ENCODE measurements at places on chromosomes 6 and 20.

- DNase-seq = no peak
Observed at GRCh38 chr20:48411245-48411644, 416.6 kb downstream of the PREX1 start.

DNA sequence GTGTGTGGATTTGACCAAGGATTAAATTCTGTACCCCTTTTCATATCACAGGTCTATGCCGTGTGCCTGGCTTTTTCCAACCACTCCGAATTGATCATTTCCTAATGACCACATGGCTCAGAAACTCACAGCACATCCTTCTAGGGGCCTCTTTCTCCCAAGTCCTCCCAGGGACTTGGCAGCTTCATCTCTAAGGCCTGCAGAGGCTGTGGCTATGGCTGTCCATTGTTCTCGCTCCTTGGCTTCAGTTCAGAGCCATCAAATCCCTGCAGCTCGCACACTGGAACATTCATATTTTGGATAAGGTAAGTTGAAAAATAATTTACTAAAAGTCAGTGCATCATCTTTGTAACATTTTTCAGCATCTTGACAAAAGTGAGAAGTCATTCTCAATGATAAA is 497.2 kb upstream of the CDH4 start:
- no peak for DNase-seq

DNA sequence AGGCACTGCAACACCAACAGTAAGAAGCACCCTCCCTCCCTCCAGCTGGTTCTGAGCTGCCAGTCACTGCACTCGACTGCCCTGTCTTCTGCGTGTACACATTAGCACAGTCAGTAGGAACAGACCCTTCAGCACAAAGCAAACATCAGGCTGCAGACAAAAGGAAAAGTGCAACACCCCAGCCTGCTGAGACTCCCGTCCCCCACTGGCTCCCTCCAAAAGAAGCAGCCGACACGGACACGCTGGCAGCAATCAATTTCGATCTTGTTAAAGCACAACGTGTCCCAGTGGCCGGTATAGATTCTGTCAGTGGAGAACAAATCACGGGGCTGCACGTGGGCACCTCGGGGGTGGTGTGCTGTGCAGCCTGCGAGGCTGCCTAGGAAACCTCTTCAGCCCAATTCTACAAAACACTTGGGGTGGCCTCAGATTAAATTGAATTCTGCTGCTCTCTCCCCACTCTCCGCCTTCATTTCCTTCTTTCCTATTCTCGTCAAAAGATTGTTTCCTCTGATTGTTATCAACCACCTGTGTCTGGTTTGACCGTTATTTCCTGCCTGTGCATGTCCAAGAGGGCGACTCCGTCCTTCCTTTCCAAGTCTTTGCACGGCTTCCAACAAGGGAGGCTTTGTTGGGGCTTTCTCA is 38.7 kb downstream of the TRAF3IP2 start:
- peak; percentile 40 for DNase-seq

GRCh38 chr6:971981-972640 is 279.2 kb upstream of the EXOC2 start:
- DNase-seq = no peak

- no peak for DNase-seq
Observed at GRCh38 chr20:1417790-1418189, 24.9 kb upstream of the FKBP1A start.

DNA sequence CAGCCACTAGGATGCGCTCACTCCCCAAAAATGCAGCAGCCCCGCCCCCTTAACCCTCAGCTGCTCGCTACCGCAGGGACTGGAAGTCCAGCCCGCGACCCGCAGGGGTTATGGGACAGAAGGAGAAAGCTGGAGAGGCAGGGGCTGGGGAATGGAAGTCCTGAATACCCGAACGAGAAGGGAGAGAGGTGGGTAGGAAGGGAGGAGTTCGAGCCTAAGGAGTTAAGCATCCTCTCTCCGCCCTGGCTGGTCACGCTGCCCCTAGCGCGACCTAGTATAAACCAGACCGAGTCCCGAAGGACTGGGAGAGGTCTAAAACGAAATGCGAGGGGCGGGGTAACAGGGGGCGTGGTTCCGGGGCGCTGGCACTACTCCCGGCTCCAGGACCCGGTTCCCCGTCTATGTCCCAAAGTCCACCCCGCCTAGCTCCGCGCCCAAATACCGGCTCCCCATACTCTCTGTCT is 448 bp upstream of the DDAH2 start:
- peak; percentile 64 for DNase-seq

DNA sequence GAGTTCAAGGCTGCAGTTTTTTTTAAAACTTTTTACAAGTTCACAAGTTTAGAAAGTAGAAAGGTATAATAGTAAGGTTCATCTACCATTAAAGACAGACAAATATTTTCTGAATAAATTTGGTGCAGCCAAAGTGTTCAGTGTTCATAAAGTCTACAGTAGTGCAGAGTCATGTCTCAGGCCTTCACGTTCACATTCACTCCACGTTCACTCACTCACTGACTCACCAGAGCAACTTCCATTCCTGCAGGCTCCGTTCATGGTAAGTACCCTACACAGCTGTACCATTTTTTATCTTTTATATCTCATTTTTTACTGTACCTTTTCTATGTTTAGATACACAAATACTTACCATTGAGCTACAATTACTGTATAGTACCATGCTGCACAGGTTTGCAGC is 67.6 kb downstream of the B4GALT5 start:
- no peak for DNase-seq

DNA sequence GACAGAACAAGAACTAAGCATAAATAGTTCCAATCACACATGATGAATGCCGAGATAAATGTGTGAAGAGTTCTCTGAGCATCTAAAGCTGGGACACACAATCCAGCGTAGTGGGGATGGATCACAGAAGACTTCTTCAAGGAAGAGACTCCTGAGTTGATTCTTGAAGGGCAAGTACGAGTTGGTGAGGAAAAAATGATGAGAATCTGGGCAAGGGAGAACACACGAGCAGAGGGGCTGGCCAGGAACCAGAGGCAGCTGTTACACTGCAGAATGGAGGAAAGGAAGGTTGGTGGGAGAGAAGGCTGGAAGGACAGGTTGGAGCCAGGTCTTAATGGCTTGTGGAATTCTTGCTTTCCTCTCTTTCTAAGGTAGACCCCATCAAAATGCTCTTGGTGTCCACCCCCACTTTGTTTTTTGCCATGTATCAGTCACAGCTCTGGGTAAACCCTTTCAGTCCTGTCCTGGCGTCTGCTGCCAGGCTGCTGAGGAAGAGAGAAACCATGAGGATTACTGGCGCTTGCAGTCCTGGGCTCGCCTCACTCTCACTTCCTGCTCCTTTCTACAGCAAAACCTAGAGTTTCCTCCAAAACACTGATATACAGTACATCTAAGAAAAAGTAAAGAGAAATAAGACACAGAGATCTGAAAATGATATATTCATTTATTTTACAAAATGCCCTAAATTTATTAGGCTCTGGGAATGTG is 127.6 kb upstream of the FAM184A start:
- DNase-seq = no peak

DNA sequence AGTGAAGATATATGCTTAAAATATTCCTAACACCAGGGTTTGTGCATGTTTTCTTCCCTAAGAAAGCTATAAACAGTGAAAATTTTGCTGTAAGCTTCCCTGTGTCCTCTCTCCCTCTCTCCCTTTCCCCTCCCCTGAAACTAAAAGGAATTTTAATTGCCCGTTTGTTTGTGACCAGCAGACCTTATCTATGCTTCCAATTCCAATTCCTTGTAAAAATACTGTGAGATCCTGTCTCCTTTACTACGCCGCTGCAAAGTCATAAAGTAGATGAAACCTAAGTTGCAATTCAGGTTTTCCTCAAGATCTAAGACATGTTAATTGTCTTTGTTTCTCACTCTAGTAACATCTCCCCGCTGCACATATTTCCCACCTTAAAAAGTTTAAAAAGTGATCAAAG is 82.3 kb downstream of the DNAH8 start:
- no peak for DNase-seq

DNA sequence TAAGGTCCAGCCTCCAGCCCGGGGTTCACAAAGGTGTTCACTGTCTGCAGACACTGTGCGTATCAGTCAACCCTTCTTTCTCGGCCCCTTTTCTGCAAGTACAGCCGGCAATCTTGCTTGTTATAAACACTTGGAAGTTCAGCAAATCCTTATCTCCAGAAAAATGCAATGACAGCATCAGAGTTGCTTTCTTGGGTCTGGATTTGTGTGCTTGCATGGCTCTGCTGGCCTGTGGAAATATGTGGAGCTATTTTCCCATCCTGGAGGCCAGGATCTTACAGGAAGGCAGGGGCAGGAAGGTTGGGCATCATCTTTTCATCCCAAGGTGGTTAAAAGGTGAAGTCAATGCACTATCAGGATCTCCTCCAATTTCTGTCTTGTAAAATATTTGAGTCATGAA is 100.3 kb downstream of the SMOC2 start:
- no peak for DNase-seq

DNA sequence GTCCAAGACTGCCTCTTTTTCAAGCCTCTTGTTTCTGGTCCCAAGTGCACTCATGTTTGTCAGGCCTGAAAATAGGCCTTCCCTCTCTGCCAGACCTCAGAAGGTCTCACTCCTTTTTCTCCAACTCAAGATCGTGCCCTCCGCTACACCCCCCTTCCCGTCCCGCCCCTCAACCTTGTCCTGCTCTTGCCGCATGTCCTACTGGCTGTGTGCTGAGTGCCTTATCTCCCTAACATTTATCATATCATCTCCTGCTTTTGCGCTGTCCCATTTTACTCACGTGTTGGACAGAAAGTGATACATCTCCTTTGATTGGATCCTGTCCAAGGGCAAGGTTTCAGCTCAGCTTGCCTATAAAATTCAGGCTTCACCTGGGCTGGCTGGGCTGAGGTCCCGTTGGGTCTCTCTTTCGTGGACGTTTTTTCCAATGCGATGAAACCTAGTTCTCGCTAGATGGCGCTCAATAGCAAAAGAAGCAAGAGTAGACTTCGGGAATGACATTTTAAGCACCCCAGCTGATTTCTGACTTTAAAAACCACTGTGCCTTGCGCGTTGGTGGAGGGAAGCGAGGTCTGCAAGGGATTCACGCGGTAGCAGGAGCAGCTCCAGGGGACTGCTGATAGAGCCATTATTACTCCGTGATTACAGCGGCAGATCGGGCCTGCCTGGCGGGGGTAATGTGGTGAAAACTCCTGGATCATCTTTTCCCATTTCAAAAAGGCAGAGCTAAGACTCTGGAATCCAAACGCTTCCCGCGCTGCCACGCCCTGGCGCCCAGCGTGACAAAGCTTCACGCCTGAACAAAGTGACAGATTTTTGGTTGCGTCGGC is 137.6 kb downstream of the IMPG1 start:
- no peak for DNase-seq

GRCh38 chr20:46040902-46041535 is 12.0 kb downstream of the SLC12A5 start:
- DNase-seq = no peak

All from NCI-H1930 (cell line).